ENCODE measurements at places on chromosomes 11 and 22. TPM values are rescaled to one million over a fixed set of nuclear protein-coding genes. Genes with fewer than 3 reads are reported as not detected.

The OR8D1 gene
- not detected for total RNA-seq

DNA sequence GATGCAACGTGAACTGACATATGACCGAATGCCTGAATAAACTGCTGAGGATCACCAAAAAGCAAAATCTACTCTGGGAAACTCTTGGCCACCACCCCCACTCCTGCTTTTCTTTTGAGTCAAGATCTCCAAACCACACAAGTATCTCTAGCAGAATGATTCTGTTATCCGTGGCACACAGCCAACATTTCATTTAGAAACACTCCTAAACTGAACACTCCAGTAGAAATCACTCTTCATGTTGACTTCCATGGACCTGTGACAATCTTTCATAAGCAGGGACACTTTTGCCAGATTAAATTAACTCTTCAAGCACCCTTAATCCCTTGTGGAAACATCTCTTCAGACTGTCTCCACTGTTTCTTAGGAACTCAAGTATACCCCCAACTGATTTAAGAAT is 44.4 kb downstream of the VSIG10L2 start:
- DNase-seq: no peak

DNA sequence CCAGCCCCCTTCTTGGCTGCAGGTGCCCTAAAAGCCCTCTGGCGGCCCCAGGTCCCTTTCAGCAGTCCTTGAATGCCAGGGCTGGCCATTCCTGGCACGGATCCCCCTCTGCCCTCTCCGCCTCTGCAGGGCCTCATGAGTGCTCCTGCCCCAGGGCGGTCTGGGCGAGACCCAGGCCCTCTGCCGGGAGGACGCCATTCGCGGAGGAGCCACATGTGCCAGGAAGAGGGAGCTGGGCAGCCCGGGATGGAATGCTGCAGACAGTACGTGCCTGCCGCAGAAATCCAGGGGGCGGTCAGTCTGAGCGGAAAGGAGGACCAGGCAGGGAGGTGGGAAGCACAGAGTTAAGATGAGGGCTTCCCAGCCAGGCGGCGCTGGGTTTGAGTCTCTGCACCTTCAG is 2.8 kb downstream of the CABP7 start:
- no peak for DNase-seq

GRCh38 chr11:1827931-1828330 is 6.9 kb upstream of the SYT8 start:
- DNase-seq: no peak

Data from activated CD8-positive, alpha-beta T cell treated with anti-CD3 and anti-CD28 coated beads, Interleukin-2, amount 10 ng/mL, durations not matched to agents 7 days and 5 days (primary cell).